ENCODE measurements at places on chromosomes 11 and 22.
A peak's percentile ranks its signal among the peaks of the same experiment; 100 is the strongest.

GRCh38 chr22:37968452-37969251, 15.2 kb downstream of the POLR2F start:
- no peak for DNase-seq

DNA sequence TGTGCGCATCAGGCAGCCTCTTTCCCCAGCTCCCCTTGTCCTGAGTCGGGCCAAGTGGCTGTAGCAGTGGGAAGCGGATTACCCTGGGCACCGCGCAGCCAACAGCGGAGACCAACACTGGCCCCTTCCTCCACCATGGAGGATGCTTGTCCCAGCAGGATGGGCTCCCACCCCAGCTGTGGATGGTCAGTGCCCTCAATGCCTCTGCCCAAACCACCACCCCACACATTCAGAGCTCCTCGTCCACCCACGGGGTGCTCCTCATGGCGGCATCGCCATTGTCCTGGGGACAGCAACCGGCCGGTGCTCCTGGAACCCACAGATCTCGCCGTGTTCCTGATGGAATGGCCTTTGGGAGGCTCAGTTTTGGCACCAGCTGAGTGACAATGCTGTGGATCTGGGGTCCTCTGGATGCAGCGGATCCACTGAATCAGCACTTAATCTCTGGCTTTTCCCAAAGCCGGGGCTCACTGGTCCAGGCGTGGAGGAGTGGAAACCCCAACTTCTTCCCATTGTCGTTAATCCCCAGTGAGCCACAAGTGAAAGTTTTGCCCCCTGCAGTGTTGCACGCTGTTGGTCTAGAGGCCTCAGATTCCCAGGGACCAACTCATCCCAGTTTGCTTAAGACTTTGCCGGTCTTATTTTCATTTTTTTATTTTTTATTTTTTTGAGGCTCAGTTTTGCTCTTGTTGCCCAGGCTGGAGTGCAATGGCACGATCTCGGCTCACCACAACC, 4.1 kb upstream of the B4GALNT4 start:
- no peak for DNase-seq

DNA sequence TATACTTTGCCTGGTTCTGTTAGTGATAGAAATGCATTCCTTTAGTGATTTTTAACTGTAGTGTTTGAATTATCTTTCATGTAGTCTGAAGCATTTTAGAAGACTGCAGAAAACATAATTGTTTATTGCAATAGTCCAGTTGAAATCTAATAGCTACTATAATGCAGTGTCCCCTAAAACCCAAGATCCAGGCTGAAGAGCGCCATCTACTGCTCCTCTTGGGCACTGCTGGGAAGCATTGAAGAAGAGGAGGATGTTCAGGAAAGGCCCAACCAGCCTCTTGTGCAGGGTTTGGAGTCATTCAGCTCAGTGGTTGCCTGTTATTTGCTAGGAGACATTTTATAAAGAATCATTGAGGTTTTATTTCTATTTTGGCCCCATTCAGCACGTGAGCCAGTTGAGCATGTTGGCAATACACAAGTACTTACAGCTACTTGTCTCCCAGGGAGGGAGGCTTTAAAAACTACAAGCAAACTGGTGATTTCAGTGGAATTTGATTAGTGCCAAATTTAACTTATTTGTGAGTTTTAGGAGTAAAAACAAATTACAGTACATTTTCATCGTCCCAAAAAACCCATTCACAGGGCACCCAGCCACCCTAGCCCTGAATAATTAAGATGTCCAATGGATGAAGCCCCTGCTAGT, 74.9 kb upstream of the HORMAD2 start:
- DNase-seq, result peak; percentile 48

- DNase-seq, result no peak
Observed at GRCh38 chr11:102994105-102994504, 38.6 kb upstream of the MMP13 start.

- DNase-seq, result no peak
Observed at GRCh38 chr22:36238373-36239149, 766 bp downstream of the APOL2 start.

GRCh38 chr11:70270877-70271648, 573 bp downstream of the PPFIA1 start:
- peak; percentile 31 for DNase-seq

DNA sequence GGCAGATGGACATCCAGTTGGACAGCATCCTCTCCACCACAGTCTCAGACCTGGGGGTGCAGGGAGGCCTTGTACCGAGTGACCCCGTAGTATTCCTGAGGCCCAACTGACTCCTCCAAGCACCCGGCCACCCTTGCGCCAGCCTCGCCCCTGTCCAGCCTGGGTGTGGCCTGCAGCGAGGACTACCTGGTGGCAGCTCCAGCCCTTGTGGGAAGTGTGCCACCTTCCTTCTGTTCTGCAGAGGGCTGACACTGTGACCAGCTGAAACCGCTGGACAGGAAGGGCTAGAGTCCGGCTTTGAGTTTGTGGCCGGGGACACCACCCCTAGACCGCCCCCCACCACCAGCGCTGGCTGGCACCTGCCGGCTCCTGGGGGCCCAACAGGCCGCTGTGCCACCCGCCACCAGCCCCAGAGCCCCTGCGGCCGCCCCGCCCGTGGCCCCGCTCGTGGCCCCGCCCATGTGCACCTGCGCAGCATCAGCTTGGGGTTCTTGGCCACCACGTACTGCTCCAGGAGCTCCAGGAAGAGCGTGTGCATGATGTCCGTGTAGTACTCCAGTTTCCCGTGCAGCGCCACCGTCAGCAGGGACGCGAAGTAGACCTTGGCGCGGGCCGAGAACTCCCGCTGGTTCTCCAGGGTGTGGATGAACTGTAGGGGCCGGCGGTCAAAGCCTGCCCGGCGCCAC, 10.0 kb upstream of the MAPK11 start:
- no peak for DNase-seq

GRCh38 chr11:108206969-108207682, 15.3 kb downstream of the NPAT start:
- no peak for DNase-seq

DNA sequence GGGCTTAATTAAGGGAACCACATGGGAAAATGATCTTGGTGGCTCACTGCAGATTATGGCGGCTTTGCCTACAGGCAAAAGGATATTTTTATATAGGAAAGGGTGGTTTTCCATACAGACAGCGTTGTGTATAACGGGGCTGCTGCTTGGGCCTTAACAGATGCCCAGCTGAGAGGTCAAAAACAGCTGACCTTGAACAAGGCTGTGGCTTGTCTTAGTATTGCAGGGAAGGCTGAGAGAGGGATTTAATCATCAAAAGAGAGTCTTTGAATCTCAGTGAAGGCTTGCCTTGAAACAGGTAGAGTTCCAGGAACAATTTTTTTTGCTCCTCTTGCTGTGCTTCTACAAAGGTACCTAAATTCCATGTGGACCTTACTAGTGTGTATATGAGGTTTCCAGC, 301.6 kb upstream of the C11orf87 start:
- no peak for DNase-seq

DNA sequence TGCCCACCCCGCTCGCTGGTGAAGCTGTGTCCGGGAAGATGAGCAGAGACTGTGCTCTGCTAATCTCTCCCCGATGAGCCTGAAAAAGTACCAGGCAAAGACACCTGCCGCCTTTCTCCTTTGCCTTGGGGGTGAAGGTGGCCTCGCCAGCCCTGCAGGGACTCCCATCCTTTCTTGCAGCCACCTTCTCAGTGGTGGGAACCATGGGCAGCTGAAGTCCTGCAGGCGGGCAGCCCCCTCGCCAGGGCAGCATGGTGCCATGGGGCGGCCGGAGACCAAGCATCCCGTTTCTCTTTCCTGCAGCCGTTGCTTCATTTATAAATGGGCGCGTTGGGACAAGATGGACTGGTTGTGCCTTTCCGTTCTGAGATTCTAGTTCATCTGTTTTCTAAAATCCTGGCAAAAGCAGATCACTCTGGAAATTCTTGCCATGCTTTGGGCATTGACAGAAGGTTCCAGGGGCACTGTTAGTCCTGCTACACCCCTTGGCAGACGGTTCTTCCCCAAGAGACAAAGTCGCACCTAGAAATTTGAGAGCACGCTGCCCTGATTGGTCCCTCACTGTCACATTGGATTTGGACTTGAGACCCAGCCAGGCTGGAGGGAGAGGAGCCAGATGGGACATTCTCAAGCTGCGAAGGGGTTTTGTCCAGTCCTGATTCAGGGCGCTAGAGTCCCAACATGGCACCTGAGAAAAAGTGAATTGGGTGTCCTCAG, 7.5 kb downstream of the CTTN start:
- no peak for DNase-seq

DNA sequence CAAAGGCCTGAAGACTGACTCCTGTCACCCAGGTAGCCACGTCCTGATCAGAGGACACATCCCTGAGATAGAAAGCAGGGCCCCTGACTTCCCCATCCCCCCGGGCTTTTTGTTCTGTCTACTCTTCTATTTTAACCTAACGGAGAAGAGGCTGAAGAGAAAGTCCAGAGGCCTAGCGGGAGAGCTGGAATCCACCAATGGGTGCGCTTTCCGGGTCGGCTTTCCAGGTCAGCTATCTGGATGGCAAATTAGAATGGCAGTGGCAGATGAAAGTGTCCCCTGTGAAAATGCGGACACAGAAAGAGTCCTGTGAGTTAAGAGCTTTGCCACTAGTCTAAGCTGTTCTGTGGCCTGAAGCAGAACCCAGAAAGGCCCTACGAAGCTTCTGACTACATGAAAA, 13.1 kb upstream of the SERPING1 start:
- no peak for DNase-seq

GRCh38 chr11:24794064-24794463, 297.2 kb downstream of the LUZP2 start:
- DNase-seq, result no peak
